WTC11 (cell line): ENCODE measurements at places on chromosomes 4 and X. TPM values are rescaled to one million over a fixed set of nuclear protein-coding genes. Genes with fewer than 3 reads are reported as not detected.
A peak's percentile ranks its signal among the peaks of the same experiment; 100 is the strongest.

The MSANTD1 gene
- 0.98 to 1.1 TPM (median 0.99 TPM) in 3 replicates for total RNA-seq

The P2RY8 gene
- 0.32 to 0.37 TPM (median 0.32 TPM) in 3 replicates for total RNA-seq

The CFAP97 gene
- total RNA-seq, result 35.2 to 40.3 TPM (median 36.1 TPM) in 3 replicates

The PRDM8 gene
- 0.14 TPM in 1 of 3 replicates, not detected in the others for total RNA-seq

The BEX2 gene
- total RNA-seq, result 30.6 to 34.1 TPM (median 32.8 TPM) in 3 replicates

DNA sequence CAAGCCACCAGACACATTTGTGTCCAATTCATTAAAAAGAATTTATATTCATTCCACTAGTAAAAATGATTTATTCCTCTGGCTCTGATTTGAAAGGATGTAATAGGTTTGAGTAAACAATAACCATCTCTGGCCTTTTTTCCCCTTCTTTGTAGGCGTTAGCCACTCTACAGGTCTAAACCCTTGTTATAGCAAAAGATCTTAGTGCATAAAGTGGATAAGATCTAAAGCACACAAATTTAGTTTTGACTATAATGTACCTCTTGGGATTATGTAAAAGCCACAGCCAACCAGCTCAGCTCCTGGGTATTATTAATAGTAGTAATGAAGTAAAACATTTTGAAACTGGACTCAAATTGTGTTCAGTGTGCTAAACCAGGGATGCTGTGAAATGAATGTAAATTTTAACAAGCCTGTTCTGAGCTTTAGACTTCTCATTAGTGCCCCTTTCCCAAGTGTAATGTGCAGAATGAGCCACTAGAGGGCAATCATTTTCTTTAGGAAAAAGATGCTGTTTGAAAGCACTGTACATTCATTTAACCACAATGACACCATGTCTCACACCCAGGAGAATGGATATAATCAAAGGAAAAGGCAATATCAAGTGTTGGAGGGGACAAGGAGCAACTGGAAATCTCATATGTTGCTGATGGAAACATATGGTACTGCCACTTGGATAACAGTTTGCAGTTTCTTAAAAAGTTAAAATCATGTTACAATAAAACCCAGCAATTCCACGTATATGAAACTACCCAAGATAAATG lies 69.7 kb downstream of the KLHL8 start:
- H3K36me3 ChIP-seq, result peaks cover 4% of the 10 kb centered on the region; the same call in 1 of the 2 replicates
- DNase-seq, result peak; percentile 29
- H3K27me3 ChIP-seq, result no peaks in the 10 kb centered on the region
- no peak overlapping the region for H3K27ac ChIP-seq
- peaks cover 17% of the 10 kb centered on the region for H3K4me1 ChIP-seq
- no peak overlapping the region for H3K4me3 ChIP-seq

DNA sequence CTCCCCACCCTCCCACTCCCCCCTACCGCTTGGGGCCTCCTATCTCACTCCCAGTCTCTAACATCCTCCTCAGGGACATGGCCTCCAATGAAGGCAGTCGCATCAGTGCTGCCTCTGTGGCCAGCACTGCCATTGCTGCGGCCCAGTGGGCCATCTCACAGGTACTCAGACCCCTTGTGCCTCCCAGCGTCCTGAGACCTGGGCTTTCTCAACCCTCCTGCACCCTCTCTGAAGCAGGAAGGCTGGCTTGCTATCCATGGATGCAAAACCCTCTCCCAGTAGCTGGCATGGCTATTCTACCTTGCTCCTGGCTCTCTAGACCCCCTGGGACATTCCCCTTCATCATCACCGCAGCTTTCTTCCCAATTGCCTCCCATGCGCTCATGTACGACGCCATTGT lies 13.3 kb upstream of the UBA1 start:
- peaks cover 28% of the 10 kb centered on the region for H3K36me3 ChIP-seq
- DNase-seq, result no peak
- H3K4me1 ChIP-seq, result no peaks in the 10 kb centered on the region
- no peak overlapping the region for H3K27ac ChIP-seq
- no peak overlapping the region for H3K4me3 ChIP-seq

- no peaks in the 10 kb centered on the region for H3K27me3 ChIP-seq
- no peak overlapping the region for H3K27ac ChIP-seq
- no peak overlapping the region for H3K4me3 ChIP-seq
- peaks cover 23% of the 10 kb centered on the region for H3K4me1 ChIP-seq
Measured at GRCh38 chr4:71639380-71639779, 144.5 kb downstream of the GC start.

DNA sequence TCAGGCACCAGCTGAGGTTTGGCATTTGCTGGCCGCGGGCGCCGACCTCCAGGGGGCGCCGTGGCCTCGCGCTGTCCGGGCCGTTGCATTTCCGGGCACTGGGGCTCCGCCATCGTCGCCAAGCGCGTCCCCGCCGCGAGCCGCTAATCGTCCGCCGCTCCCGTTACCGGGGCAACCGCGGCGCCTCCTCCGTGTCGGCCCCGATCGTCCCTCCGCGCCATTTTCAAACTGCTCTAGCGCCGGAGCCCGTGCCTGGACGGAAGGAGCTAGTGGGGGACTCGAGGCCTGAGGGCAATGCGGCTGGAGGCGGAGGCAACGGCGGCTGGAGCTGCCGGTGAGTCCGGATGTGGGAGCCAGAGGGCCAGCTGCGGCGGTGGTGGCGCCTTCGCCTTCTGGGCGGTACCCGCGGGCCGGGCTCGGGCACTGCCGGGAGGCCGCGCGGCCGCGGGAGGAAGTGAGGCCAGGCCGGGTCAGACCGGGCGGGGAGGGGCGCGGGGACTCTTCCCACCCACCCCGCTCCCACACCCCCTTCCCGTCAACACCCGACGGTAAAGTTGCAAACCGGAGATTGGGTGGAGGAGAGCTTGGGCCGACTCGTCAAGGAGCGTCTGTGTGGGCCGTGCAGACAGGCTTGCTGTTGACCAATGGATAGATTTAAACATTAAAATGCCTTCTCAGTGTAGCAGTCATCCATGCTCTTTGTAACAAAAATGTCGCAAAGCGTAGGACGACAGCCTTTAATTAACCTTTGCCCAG lies at the start of gene CEP135:
TSS of gene CEP135 (plus strand) at position 220 of the 756 bp plus-strand sequence. CDS start 3,186 bp downstream, outside the sequence.
- peaks cover 37% of the 10 kb centered on the region for H3K4me1 ChIP-seq
- peak within 1 kb of the TSS; percentile 93 for H3K27ac ChIP-seq
- no peaks in the 10 kb centered on the region for H3K27me3 ChIP-seq
- peak within 1 kb of the TSS; percentile 85 for H3K4me3 ChIP-seq
- peaks cover 7% of the 10 kb centered on the region for H3K36me3 ChIP-seq
- DNase-seq, result peak; percentile 94

DNA sequence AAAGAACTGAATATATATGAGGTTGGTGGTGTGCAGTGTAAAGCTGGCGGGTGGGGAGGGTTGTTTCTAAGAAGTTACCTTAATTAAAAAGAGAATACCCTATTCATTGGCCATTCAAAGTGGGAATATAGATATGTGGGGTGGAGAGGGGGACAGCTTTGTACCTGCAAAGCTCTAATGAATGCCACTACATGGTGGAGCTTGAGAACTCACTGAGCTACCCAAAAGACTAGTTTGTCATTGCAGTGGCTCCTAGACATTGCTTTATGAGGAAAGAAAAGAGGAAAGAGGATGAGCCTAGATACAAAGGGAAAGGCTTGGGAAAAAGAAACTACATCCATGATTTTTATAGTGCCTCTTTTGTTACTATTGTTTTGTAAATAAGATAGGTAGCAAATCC lies 209.9 kb upstream of the SPRY1 start:
- peak overlapping the region; percentile 79; the same call in 1 of the 2 replicates for H3K27ac ChIP-seq
- H3K36me3 ChIP-seq, result no peaks in the 10 kb centered on the region
- H3K4me3 ChIP-seq, result no peak overlapping the region
- no peak for DNase-seq

- peak; percentile 21 for DNase-seq
- no peak overlapping the region for H3K4me3 ChIP-seq
- H3K27me3 ChIP-seq, result peaks cover 11% of the 10 kb centered on the region
- H3K27ac ChIP-seq, result no peak overlapping the region
- no peaks in the 10 kb centered on the region for H3K36me3 ChIP-seq
Measured at GRCh38 chrX:104098151-104098808, 14.0 kb upstream of the ZCCHC18 start.

GRCh38 chrX:28693101-28693500 lies 105.9 kb downstream of the IL1RAPL1 start:
- H3K4me3 ChIP-seq, result no peak overlapping the region
- no peaks in the 10 kb centered on the region for H3K4me1 ChIP-seq
- no peaks in the 10 kb centered on the region for H3K36me3 ChIP-seq
- no peak overlapping the region for H3K27ac ChIP-seq
- no peaks in the 10 kb centered on the region; the same call in 1 of the 2 replicates for H3K27me3 ChIP-seq

GRCh38 chrX:139077281-139078250 lies 366.0 kb upstream of the FGF13 start:
- peaks cover 11% of the 10 kb centered on the region for H3K4me1 ChIP-seq
- no peak overlapping the region for H3K4me3 ChIP-seq
- DNase-seq, result no peak
